ENCODE measurements at places on chromosomes 5 and 9.

DNA sequence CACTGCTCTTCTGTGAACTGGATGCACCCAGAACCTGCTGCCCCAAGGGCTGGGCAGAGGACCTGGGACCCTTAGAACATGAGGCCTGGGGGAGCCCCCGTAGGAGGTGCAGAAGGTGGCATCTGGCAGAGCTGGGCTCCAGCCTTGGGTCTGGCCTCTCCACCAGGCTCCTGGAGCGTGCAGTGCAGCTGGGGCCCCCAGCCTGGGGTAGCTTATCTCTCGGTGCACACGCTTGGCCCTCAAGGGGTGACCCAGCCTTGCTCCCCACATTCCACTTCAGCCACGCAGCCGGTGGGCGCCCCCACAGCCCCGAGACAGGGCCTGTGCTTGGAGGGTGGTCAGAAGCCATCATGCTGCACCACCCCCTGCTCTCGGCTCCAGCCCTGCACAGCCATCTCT is 5.6 kb upstream of the NR5A1 start:
- DNase-seq = no peak

GRCh38 chr9:94584555-94584954 is 9.1 kb downstream of the FBP2 start:
- no peak for DNase-seq

DNA sequence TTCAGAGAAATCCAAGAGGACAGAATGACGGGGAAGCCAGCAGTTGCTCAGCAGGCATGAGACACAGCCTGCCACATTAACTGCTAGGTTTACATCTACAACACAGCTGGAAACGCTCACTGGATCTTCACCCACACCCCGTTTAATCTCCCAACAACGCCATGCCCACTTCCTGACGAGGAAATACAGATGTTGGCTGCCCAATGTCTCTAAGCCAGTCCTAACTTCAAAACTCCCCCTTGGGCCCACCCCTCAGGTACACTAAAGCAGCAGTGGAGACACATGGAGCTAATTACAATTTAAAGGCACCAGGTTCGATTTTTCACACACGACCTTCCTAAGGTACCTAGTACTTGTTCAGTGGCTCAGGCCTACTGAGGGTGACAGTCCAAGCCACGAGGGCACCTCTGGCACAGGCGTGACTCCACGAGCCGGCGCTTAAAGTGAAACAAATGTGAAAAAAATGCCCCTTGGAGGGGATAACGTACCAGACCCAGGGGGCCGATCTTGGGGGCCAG is 904 bp downstream of the RPL12 start:
- no peak for DNase-seq

GRCh38 chr5:135269199-135269598 is 129.8 kb downstream of the MACROH2A1 start:
- DNase-seq = no peak

- no peak for DNase-seq
Measured at GRCh38 chr5:178335302-178336030, 102.9 kb upstream of the PHYKPL start.

DNA sequence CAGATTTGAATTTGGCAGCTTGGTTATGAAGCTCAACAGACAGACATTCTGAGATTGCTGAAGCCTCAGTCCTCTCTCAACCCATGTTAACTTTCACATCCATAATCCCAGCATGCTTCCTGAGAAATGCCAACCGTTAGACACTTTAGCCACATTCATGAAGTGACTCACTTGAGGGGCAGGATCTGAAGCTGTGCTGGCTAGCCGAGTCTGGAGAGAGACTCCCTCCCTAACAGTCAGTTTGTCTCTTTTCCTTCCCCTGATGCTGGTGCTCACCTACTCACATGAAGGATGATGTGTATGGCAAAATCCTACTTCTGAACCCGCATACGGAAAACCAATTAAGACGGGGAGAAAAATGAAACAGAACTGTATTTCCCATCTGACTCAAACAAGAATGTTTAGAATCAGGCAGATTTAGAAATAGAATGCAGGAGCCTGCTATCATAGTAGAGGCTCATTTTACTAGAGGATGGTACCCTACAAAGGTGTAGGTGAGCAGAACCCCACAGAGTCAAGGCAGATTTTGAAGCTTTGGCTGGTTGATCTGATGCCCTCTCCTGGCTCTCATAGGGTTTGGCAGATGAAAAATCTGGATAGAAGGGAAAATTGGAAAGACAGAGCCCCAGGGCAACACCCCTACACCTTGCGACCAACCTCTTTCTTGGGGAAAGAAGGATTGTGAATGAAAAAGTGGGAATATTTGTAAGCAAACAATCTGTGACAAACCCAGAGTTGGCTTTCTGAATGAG is 150.9 kb upstream of the LHFPL2 start:
- DNase-seq = no peak

Measured in astrocyte of the cerebellum (primary cell).